Adrenal gland (tissue), 19 donors: ENCODE measurements at places on chromosomes 16 and 17. TPM values are rescaled to one million over a fixed set of nuclear protein-coding genes. Genes with fewer than 3 reads are reported as not detected.

MYH8 gene
- polyA plus RNA-seq: not detected

KRT39 gene
- not detected for polyA plus RNA-seq

AFMID gene
- polyA plus RNA-seq: 9.0 TPM

KRTAP9-4 gene
- not detected for polyA plus RNA-seq

SP6 gene
- 0.91 TPM for polyA plus RNA-seq

OTOP2 gene
- not detected for polyA plus RNA-seq

AURKB gene
- 2.2 TPM for polyA plus RNA-seq

CA7 gene
- polyA plus RNA-seq: not detected

KRT34 gene
- polyA plus RNA-seq: not detected

ACACA gene
- polyA plus RNA-seq: 18.2 TPM

ESRP2 gene
- polyA plus RNA-seq: 0.31 TPM
